ENCODE measurements at places on chromosomes 12 and 14.

GRCh38 chr12:127479256-127479655 lies 787.7 kb upstream of the TMEM132C start:
- H3K27ac ChIP-seq = no peak overlapping the region
- no peak for DNase-seq
- H3K4me3 ChIP-seq = no peak overlapping the region
- H3K4me1 ChIP-seq = no peaks in the 10 kb centered on the region
- H3K27me3 ChIP-seq = no peaks in the 10 kb centered on the region
- H3K36me3 ChIP-seq = no peaks in the 10 kb centered on the region

- peaks cover 33% of the 10 kb centered on the region for H3K4me1 ChIP-seq
- peak overlapping the region; percentile 97 for H3K27ac ChIP-seq
- peak overlapping the region; percentile 80 for H3K4me3 ChIP-seq
- no peaks in the 10 kb centered on the region for H3K27me3 ChIP-seq
Measured at GRCh38 chr12:76032043-76032981, 736 bp upstream of the PHLDA1 start.

GRCh38 chr14:95858893-95859292 lies 17.7 kb upstream of the TUNAR start:
- H3K4me3 ChIP-seq = no peak overlapping the region
- H3K36me3 ChIP-seq = no peaks in the 10 kb centered on the region
- H3K27ac ChIP-seq = no peak overlapping the region
- H3K4me1 ChIP-seq = no peaks in the 10 kb centered on the region

GRCh38 chr12:103832048-103832997 lies 8.7 kb downstream of the NT5DC3 start:
- peaks cover 11% of the 10 kb centered on the region for H3K4me1 ChIP-seq
- no peak for DNase-seq
- no peak overlapping the region for H3K4me3 ChIP-seq
- no peaks in the 10 kb centered on the region for H3K27me3 ChIP-seq
- no peaks in the 10 kb centered on the region for H3K36me3 ChIP-seq

- DNase-seq = no peak
- H3K36me3 ChIP-seq = no peaks in the 10 kb centered on the region
- H3K27ac ChIP-seq = no peak overlapping the region
- H3K4me1 ChIP-seq = no peaks in the 10 kb centered on the region
- no peak overlapping the region for H3K4me3 ChIP-seq
Measured at GRCh38 chr14:51082349-51082748, 12.6 kb downstream of the TRIM9 start.

- H3K27ac ChIP-seq = no peak overlapping the region
- no peaks in the 10 kb centered on the region for H3K4me1 ChIP-seq
- no peak overlapping the region for H3K4me3 ChIP-seq
- no peak for DNase-seq
Measured at GRCh38 chr14:33584697-33585096, 366.2 kb downstream of the EGLN3 start.

DNA sequence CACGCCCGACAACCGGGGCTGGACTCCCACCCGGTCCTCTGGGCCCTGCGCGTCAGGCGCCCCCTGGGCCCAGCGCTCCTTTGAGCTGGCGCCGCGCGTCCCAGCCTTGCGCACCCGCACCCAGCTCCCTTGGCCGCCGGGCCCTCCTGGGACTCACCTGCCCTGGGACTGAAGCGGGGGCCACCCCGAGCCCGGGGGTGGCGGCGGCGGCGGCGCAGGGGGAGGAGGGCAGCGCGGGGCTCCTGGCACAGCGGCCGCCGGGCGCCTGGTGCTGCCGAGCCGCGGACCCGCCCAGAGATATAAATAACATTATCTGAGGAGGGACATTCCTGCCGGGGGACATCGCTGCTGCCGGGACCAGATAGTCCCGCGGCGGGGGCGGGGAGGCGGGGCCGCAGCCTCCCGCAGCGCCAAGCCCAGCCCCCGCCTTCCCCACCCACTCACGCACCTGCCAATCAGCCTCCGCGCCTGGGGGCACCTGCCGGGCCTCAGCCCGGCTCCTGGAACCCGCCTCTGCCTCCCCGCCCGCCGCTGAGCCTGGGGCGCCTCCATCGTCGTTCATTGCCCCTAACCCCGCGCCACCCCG lies at the start of gene SPTB:
TSS of gene SPTB (minus strand) at position 273 of the 586 bp plus-strand sequence. CDS start 56,813 bp downstream, outside the sequence.
- DNase-seq = peak; percentile 46
- peaks cover 19% of the 10 kb centered on the region for H3K4me1 ChIP-seq
- no peak within 1 kb of the TSS for H3K27ac ChIP-seq
- no peaks in the 10 kb centered on the region for H3K36me3 ChIP-seq
- H3K4me3 ChIP-seq = peak within 1 kb of the TSS; percentile 62

DNA sequence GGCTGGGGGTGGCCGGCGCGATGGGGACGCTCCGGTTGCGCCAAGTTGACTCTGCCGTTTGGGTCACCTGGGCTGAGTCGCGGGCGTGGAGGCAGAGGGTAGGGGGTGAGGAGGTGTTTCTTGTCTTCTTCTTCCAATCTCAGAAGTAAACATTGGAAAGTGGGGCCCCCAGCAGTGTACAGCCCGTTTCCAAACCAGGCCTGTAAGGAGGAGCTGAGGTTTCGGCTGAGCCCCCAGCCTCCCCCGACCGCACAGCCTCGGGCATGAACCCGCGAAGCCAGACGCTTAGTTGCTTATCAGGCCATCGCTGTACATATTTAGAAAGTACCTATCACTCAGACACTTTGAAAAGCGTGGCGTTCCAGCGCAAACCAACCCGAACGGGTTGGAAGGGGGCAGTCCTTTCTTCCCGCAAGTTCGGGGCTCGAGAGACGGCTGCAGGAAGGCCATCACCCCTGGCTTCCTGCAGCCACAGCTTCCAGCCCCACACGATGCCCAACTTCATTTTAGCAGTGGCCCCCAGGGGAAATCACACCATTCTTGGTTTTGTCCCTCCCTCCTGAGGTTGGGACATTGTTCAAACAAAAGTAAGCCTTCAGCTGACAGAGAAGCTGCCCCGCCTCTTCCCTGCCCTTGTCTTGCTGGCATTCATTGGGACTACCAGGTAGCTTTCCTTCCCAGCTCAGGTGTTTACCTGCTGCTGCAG lies 164.1 kb downstream of the ZFP36L1 start:
- H3K4me3 ChIP-seq = peak overlapping the region; percentile 49
- no peaks in the 10 kb centered on the region for H3K27me3 ChIP-seq
- H3K36me3 ChIP-seq = no peaks in the 10 kb centered on the region
- peak; percentile 72 for DNase-seq

All from lower lobe of right lung (tissue), 2 donors.